Activated CD8-positive, alpha-beta memory T cell treated with anti-CD3 and anti-CD28 coated beads for 4 hours (primary cell): ENCODE measurements at places on chromosomes 1 and 21.

DNA sequence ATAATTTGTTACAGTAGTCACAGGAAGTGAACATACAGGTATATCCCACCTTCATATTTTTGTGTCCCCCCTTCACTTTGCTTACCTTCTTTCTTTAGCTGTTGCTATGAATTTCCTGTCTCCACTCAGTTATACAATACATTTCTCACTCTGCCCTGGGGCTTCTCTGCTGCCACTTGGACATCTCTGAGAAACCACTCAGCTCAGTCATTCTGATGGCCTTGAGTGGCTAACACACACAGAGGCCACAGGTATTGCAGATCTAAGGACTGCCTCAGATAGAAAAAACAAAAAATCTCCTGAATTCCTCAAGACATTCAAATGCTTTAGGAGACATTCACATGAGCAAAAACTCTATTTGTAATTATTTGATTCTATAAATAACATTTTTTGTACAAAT lies 87.7 kb downstream of the OLFM3 start:
- DNase-seq, result no peak

DNA sequence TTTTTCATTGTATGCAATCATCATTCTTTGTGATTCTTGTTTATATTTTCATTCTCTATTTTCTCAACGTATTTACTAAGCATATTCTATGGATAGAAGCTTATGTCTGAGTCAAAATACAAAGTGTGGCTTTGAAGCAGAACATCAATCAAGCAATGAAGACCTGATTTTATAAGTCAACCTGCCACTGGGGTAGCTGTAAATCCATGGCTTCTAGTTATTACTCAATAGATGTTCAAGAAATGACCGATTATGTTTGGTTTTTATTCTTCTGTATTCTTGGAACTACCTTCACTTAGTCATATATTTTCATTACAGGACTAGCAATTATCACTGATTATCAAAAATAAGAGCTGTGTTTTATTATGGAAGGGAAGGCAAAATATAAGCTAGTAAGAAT lies 20.5 kb upstream of the PTGS2 start:
- no peak for DNase-seq

DNA sequence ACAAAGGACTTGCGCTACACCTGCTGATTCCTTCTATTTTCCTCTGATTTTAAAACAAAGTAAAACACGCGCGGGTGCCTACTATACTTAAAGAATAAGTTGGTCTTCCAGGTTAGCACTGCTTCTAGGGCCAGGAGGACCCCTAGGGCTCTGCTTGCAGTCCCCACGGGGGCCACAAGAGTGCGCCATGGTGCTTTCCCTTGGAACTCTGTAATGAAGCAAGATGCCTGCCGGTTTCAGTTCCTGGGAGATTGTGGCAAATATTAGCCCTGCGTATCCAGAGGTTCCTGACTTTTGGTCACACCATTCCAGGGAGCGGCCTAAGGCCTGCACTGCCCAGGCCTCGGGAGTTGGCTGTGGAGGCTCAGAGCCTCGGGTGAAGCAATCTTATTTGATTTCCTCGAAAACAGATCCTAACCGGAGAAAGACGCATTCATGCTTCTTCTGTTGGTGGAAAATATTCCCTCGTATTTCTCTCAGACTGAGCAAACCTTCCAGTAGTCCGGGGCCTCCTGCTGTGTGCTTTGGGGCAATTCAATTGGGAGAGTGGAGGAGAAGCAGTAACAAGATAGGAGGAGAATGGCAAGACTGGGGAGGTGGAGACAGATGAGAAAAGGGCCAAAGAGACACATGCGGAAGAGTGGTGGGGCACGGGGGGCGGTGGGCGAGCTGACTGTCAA lies 25.3 kb downstream of the ADAM30 start:
- DNase-seq, result peak; percentile 17

DNA sequence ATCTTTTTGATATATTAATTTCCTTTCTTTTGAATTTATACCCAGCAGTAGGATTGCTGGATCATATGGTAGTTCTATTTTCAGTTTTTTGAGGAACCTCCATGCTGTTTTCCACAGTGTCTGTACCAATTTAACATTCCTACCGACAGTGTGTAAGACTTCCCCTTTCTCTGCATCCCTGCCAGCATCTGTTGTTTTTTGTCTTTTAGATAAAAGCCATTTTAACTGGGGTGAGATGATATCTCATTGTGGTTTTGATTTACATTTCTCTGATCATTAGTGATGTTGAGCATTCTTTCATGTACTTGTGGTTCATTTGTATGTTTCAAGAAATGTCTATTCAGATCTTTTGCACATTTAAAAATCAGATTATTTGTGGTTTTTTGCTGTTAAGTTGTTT lies 62.4 kb upstream of the STUM start:
- DNase-seq, result no peak

DNA sequence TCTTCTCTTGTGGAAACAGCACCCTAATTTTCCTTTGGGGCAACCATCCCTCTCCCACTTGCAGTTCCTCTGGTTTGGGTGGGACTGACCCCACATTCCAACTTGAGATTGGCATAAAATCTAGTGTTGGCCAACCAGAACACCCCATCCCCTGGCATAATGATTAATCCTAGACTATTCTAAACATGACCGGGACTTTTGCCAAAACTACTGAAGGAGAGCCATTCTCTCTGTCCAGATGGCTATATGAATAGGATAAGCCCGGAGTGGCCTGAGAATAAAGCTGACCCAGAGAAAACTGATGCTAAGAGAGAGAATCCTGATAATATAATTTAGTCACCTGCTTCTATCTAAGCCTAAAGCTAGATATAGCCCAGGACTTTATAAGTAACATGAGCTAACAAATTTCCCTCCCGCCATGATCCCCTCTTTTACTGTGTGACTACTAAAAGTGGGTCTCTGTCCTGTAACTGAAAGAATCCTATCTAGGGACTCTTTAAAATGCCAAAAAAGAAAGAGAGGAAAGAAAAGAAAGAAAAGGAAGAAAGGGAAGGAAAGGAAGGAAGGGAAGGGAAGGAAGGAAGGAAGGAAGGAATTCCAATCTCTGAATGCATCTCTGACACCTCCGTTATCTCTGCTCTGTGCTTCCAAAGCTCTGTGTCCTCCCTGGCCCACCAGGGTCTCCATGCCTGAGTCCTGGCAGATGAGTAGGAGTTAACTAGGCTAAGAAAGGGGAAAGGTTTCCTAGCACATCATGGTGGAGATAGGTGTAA lies 28.0 kb upstream of the NRDC start:
- no peak for DNase-seq

DNA sequence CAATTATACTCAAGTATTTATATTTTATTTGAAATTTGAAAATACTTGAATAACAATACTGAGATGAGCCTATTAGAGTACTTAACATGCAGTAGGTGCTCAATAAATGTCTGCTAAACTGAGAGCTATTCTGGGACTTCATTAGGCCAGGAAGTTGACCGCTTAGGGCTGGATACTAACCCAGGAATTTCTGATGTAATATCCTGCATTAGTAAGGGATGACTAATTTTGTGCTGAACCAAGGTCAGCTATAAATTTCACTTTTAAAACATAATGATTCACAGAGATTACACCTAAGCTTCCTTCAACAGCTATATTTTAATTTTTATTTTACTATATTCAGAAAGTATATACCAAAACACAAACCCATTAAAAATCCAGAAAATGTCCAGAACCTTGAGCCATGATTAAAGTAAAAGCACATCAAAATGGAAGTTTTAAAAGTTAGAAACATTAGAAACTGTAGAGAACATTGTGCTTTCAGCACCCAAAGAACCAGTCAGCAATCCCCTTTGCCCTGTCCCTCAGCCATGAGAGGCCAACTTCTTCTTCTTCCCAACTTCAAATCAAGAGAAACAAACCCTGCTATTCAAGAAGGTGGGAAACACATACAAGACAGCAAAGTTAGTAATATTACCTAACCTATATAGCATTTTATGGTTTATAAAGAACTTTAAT lies 35.4 kb downstream of the WNT2B start:
- DNase-seq, result no peak

DNA sequence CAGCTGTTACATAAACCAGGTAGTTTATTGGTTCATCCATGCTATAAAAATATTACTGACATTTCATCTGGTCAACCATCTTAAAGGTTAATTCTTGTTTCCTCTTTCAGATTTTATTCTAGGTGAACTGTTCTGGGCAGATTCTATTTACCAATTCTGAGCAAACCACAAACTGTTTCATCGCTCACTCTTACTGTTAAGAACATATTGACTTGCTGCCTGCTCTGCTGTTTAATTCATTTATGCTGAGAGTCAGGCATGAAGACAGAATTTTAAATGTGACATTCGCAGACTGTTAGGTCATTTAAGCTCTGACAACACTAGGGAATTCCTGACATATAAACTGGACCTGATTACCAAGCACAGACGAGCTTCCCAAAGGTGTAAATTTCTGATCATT lies 98.3 kb downstream of the PIGK start:
- no peak for DNase-seq

GRCh38 chr1:1760715-1761114 lies 17.6 kb downstream of the NADK start:
- no peak for DNase-seq

- DNase-seq, result no peak
These were observed 25.1 kb downstream of the C2CD2 start for GRCh38 chr21:41928621-41929220.

DNA sequence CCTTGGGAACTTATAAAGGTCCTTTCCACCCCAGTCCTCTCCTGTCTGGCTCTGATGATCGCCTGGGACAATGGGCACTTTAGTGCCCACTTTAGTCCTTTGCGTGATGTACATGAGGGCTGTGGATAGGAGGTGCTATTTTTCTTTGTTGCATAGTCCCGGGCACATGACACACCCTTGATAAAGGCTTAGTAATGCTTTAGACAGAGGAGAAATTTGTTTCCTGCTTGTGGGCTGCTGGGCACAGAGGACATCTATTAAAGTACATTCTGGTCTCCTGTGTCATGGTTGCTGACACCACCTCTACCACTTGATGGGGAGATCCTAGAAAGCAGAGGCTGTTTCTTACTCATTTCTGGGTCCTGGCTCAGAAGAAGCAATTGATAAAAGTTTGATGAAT lies 5.4 kb upstream of the KNCN start:
- no peak for DNase-seq

DNA sequence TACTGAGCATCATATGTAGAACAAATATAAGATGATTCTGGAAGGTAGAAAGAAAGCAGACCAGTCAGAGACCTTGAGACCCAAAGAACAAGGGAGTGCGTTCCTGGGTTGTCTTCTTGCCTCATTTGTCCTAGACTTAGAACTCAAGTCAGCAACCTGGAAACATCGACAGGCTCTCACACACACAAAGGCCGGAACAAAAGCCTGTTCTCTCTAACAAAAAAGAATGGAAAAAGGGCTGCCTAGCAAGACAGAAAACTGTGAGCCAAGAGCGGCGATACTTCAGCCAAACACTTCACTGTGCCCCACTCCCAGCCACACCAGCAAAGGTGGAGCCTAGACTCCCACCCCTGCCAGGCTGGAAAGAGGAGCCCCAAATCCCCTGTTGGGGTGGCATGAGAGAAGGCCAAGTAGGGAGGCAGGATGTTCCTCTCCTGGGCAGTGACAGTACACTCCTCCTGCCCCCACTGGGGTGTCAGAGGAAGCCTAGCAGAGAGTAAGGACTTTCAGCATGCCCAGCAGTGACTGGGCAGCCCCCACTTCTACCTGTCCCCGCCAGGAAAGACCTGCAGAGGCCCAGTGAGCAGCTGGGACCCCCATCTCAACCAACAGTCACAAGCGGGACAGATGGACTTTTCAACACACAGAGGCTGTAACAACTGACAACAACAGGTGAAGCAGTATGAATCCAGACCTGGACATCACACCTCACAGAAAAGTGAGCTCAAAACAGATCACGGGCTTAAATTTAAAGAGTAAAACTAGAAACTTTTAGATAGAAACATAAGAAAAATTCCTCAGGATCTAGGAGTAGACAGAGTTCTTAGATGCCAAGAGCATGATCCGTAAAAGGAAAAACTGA lies 33.0 kb downstream of the MRAP start:
- DNase-seq, result no peak

GRCh38 chr1:157437296-157437695 lies 115.0 kb downstream of the FCRL5 start:
- DNase-seq, result no peak

GRCh38 chr1:218931324-218931723 lies 242.4 kb upstream of the LYPLAL1 start:
- no peak for DNase-seq

- no peak for DNase-seq
These were observed 48.8 kb downstream of the ARHGEF10L start for GRCh38 chr1:17588048-17588871.

- DNase-seq, result no peak
These were observed 130.3 kb downstream of the CASZ1 start for GRCh38 chr1:10665930-10666850.

- DNase-seq, result no peak
These were observed 16.0 kb downstream of the DIO1 start for GRCh38 chr1:53909946-53910345.

- DNase-seq, result no peak
These were observed 12.2 kb downstream of the SDCCAG8 start for GRCh38 chr1:243267914-243268653.

- no peak for DNase-seq
These were observed 7.7 kb downstream of the EPHX1 start for GRCh38 chr1:225817611-225818061.

DNA sequence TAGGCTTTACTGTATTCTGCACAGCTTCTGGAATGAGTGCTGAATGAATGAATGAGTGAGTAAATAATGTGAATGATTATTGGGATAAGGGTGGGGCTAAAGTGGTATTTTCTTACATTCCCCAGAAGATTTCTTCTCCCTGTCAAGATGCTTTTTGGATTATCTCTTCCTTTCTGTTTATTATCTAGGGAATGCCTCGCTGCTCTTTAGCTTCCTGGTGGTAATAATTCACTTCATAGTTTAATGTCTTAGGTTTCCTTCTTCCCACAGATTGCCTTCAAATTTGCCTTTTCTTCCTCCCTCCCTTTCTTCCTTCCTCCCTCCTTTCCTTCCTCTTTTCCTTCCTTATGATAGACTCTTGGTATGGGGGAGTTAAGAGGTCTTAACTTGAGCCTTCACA lies 24.0 kb downstream of the DDR2 start:
- DNase-seq, result no peak

GRCh38 chr1:25222606-25223005 lies 9.7 kb downstream of the SYF2 start:
- DNase-seq, result no peak

DNA sequence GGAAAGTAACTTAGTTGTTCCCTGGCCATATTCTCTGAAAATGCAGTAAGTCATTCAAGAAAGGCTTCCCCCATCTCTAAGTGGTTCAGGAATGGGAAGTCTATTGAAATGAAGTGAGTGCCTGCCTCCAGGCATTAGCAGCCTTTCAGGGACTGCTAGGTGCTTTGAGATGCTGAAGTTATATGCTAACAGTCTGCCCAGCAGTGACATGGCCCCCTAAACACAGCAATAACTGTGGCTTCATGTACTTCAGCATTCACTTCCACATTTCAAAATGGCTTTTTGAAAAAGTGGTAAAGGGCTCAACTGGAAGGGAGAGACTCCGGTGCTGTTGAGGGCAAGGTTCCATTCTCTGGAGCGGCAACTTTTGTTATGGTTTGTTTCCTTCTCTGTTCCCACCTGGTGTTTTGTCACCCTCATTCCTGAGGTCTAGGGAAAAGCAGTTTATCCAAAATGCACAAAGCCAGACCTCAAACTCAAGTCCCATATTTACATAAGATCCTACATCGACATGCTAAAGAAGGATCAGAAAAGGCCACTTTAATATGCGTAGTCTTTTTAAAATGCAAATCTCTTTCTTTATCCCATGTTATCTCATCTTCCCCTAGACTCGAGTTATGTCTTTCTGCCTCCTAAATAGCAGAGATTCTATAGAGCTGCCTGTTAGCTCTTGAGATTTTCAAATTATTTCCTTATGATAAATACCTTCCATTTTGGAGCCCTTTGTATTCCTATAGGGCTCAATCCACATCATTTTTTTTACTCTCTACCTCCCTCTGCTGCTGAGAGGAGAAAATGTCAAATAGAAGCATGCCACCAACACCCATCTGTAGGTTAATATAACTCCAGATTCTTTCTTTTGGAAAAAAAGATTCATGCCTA lies 34.2 kb upstream of the LRRC8C start:
- no peak for DNase-seq
